ENCODE measurements at places on chromosomes 12 and 14. TPM values are rescaled to one million over a fixed set of nuclear protein-coding genes. Genes with fewer than 3 reads are reported as not detected.

DNA sequence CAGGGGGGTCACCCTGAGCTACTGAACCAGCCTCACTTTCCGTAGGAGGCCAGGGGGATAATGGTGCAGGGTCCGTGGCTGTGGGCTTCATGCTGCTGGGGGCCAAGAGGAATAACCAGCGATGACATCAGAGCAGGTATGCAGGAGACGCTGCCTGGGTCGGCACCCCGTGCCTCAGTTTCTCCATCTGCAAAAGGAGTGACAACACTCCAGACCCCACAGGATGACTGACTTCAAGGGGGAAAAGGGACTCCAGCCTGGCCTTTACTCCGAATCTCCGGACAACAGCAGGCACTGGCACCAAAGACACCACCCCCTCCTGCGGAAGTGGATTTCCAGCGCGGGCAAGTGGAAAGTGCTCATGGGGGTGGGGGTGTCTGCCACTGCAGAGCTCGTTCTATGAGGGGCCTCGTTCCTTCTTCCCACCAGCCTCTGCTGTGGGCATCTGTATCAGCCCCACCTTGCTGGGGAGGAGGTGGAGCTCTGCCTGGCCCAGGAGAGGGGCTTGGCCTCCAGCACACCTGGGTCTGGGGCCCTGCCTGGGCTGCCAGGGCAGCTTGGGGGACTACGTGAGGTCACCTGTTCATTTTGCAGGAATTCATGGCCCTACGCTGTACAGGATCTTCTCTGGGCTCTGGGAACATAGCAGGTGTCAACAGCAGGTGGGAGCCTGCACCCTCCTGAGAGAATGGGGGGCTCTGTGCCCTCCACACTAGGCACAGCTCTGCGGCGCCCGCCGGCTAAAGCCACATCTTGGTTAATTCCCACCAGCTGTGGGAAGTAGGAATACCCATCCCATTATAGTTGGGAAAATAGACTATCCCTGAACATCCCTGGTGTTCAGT lies 216.6 kb upstream of the C14orf180 start:
- DNase-seq = no peak

DNA sequence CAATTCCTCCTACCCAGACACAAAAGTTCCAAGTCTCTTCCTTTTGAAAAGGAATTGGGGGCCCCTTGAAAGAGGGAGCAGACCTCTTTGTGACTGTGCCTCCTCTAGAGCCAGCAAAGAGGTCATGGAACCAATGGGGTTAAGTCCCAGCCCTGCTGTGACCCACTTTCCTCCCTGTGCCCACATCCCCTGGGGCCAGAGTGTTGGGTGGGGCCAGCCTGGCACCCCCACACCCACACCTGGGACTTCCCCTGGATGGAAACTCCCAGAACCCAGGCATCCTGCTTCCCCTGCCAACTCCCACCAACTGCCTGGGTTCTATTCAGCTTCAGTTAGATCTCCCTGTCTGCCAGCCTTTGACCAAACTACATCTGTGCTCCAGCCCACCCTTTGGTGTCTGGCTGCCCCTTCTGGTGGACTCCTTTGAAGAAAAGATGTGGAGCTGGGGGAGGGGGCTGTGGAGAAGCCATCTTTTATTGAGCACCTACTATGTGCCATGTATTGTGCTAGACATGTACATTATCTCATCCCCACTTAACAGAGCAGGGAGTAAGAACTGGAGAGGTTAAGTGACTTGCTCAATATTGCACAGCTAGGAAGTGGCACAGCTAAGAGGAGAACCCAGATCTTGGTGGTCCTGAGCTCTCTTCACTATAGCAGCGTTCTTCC lies 4.6 kb upstream of the RARG start:
- DNase-seq = peak; percentile 42

DNA sequence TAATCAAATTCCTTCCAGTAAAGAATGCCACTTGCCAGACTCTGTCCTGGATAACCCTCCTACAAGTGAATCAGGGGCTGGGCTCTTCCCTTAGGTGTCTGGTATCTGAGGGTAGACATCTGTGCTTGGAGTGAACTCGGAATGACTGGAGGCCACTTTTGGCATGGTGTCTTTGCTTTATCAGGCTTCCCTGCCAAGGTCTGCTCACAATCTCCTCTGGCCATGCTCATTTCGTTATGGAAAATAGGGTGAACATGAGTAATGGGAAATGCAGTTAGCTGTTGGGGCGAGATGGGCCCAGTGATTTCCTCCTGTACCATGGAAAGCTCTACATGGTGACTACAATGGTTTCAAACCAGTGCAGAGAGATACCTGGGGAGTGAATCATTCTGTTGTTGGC lies 212.9 kb downstream of the NRXN3 start:
- no peak for DNase-seq

GRCh38 chr14:102827716-102828115 lies 50.5 kb downstream of the TRAF3 start:
- DNase-seq = no peak

Gene ATL1
- total RNA-seq = 3.1 TPM
